ENCODE measurements at places on chromosomes 7 and 10. TPM values are rescaled to one million over a fixed set of nuclear protein-coding genes. Genes with fewer than 3 reads are reported as not detected.
A peak's percentile ranks its signal among the peaks of the same experiment; 100 is the strongest.

DNA sequence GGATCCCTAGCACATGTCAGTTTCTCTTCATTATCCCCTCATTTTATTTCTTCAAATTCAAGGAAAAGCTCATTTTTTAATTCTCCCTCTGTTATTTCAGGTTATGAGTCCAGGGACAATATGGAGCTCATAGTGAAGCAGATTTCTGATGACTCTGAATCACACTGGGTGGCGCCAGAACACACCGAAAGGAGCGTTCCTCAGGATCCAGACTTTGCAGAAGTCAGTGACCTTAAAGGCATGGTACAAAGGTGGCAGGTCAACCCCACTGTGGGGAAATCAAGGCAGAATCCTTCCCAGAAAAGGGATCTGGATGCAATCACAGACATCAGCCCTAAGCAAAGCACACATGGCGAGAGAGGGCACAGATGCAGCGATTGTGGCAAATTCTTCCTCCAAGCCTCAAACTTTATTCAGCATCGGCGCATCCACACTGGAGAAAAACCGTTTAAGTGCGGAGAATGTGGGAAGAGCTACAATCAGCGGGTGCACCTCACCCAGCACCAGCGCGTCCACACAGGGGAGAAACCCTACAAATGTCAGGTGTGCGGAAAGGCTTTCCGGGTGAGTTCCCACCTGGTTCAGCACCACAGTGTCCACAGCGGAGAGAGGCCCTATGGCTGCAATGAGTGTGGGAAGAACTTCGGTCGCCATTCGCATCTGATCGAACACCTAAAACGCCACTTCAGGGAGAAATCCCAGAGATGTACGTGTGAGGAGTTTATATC is 21.4 kb downstream of the ZKSCAN5 start:
- no peak for DNase-seq

DNA sequence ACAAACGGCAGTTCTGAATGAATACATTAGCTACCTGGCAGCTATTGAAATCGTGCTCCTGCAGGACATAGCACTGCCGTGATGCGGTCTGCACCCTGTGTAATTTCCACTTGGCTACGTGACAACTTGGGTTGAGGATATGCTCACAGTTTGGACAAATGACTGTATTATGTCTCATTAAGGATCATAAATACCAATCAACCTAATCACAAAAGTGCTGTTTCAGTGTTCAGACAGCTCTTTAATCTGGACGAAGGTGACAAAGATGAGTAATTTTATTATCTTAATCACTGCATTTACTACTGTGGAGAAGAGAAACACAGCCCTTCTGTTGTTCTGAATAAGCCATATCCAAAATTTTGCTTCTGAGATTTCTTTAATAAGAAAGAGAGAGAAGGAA is 210.8 kb upstream of the PFKP start:
- DNase-seq: no peak

DNA sequence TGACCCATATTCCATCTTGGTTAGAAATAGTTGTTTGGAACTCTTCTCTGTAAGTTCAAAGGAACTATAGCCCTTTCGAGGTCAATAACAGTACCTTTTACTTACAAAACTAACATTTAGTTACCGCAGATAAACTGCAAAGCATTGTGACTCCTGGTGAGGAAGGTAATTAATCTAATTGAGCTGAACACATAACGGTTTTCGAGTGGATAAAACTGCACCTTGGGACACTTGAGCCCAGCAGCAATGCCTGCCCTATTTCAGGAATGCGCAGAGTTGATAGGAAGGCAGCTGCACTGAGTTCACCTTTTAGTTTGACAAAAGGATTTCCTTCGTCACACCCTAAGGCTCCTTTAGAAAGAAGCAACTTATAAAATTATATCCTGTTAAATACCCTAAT is 75.4 kb downstream of the JAZF1 start:
- no peak for DNase-seq

- no peak for DNase-seq
These were observed 194.5 kb downstream of the SDK1 start for GRCh38 chr7:3495530-3495929.

- DNase-seq: no peak
These were observed 54.1 kb upstream of the OPN4 start for GRCh38 chr10:86600296-86600695.

GRCh38 chr7:155793720-155794119 is 18.5 kb downstream of the SHH start:
- no peak for DNase-seq

- DNase-seq: no peak
These were observed 129.8 kb downstream of the FRMD4A start for GRCh38 chr10:14200698-14201544.

- DNase-seq: no peak
These were observed 9.5 kb upstream of the TCERG1L start for GRCh38 chr10:131320860-131321604.

- no peak for DNase-seq
These were observed 22.7 kb downstream of the SLC35G1 start for GRCh38 chr10:93916257-93917063.

DNA sequence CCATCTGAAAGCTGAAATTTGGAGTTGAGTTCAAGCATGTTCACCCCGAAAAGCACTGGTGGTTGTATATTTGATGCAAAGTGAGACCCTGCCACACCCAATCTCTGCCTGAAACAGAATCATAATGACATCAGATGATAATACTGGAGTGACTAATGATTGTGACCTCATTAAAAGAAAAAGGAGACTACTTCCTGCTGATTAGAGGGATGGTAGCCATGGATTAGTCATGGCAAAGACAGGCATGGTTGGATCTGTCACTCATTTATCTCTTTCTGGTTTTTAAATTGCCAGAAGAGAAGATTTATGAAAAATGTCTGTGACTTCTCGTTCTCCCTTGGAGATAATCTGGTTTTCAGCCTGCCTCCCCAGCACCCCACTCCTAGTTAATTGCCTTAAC is 101.2 kb downstream of the BAMBI start:
- DNase-seq: no peak

DNA sequence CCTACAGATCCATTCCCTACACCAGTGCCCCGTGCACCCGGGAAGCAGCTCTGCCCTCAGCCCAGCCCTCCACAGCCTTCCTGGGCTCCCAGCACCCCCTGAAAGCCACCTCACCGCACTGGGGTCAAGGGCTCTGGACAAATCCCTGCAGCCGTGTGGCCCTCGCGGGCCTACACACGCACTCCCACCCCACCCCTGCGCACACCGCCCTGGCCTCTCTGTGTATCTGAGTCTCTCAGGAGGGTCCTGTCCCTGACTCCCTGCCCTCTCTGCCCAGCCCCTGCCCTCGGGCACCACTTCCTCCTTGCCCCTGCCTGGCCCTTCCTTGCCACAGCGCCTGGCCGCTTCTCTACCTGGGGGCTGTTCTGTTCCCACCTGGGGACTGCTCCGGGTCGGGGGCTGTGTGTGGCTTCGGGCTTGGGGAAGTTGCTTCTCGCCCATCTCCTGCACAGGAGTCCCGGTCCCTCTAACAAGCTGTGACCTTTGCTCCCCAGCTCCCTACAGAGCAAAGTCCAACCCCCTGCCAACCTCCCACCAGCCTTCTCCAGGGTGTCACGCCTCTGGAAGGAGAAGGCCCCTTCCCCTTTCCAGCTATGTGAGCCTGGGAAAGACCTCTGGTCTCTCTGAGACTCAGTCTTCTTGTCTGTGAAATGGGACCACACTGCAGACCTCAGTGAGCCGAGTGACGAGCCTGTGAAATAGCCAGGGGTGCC is 1.5 kb downstream of the TMEM184A start:
- no peak for DNase-seq

DNA sequence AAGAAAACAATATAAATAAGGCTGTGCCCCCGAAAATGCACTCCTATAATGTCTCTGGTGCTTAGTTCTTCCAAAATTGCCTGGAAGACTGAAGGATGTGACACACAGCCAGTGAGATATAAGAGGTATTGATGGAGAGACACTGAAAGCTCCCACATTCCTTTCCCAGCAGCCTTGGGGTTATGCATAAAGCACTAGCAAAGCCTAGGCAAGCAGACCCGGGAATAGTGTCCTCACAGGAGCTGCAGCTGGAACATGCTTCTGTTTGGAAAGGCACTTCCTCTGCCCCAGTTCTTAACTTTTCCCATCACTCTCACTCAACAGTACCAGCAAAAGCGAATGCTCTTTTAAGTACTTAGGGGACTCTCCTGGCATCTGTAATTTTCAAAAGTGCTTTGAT is 178.0 kb downstream of the AMPH start:
- no peak for DNase-seq

GRCh38 chr7:158868764-158869410 is 12.5 kb downstream of the DYNC2I1 start:
- no peak for DNase-seq

GRCh38 chr10:28678687-28679457 is 1.6 kb downstream of the BAMBI start:
- peak; percentile 31 for DNase-seq

GRCh38 chr7:22419488-22419887 is 62.5 kb upstream of the RAPGEF5 start:
- no peak for DNase-seq

DNA sequence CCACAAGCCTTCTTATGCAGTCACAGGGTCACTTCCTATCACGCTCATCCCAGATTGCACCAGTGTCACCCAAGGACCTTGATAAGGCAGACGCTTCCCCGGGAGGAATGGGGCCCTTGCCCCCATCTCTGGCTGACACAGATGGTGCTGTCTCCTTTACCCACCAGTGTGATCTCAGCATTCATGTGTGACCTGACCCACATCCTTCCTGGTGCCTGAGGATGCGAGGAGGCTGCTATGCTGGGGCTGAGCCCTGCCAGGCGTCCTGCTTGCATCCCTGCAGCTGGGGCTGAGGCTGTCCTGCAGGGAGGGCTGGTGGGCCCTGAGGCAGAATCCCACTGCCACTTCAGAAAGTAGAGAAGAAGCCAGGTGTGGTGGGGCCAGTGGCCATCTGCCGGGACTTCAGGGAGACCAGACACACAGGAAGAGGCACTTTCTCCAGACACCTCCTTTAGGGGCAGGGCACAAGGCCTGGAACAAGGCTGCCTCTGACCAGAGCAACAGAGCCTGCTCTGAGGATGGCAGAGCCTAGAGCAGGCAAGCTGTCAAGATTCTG is 35.3 kb downstream of the RASGEF1A start:
- DNase-seq: peak; percentile 19

- no peak for DNase-seq
These were observed 194.3 kb downstream of the ZMYND11 start for GRCh38 chr10:329361-330099.

DNA sequence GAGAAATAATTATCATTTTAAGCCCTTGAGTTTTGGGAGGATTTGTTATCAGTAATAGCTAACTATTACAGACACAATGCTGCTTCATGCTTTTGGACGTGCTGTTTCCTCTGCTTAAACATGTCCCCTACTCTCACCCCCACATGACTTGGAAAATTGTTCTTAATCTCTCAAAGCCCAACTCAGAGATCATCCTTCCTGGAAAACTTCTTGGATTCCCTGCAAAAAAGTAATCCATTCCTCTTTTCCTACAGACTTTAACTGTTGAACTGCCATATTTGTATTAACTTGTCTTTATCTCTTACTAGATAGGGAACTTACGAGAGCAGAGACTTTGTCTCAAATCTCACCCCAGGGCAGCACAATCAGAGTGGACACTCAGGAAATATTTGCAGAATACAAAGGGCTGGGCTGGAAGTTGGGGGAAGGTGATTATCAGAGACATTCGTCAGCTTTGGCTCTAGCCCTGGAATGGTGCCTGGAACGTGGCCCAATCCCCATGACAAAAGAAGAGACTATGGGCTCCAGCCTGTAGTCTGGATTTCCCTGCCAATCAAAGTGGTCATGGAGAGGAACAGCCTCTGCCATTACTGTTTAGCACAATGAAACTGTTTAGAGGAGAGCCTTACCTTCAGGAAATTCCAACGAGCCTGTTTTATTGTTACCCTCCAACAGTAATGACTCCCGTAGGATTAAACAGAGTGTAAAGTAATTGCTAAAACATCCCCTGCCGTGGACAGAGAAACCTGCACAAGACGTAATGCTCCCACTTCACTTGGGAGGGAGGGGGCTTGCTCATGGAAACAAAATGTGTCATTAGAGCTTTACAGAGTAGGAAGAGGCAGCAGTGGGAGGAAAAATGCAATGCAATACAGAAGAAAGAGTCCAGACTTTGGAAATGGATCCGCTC is 140.4 kb upstream of the AUTS2 start:
- no peak for DNase-seq

DNA sequence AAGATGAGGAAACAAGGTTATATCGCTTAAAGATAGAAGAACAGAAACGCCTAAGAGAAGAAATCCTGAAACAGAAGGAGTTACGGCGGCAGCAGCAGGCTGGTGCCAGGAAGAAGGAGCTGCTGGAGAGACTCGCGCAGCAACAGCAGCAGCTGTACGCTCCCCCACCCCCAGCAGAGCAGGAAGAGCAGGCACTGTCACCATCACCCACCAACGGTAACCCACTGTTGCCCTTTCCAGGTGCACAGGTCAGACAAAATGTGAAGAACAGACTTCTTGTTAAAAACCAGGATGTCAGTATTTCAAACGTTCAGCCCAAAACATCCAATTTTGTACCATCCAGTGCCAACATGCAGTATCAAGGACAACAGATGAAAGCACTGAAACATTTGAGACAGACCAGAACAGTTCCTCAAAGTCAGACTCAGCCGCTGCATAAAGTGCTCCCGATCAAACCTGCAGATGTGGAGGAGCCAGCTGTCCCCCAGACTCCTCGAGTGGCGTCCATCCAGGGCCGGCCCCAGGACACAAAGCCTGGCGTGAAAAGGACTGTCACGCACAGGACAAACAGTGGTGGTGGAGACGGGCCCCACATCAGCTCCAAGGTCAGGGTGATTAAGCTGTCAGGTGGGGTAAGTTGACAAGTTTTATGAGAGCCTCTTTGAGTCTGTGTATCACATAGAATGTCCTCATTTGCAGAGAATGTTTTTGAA is 67.1 kb downstream of the SHH start:
- DNase-seq: no peak

GRCh38 chr10:121615836-121616235 is 17.6 kb upstream of the FGFR2 start:
- DNase-seq: no peak

GRCh38 chr7:45187946-45188411 is 30.4 kb downstream of the RAMP3 start:
- no peak for DNase-seq

GRCh38 chr7:100516135-100516812 is 22.7 kb upstream of the AGFG2 start:
- DNase-seq: peak; percentile 53

GRCh38 chr7:80720146-80720545 is 81.7 kb downstream of the CD36 start:
- DNase-seq: no peak

DNA sequence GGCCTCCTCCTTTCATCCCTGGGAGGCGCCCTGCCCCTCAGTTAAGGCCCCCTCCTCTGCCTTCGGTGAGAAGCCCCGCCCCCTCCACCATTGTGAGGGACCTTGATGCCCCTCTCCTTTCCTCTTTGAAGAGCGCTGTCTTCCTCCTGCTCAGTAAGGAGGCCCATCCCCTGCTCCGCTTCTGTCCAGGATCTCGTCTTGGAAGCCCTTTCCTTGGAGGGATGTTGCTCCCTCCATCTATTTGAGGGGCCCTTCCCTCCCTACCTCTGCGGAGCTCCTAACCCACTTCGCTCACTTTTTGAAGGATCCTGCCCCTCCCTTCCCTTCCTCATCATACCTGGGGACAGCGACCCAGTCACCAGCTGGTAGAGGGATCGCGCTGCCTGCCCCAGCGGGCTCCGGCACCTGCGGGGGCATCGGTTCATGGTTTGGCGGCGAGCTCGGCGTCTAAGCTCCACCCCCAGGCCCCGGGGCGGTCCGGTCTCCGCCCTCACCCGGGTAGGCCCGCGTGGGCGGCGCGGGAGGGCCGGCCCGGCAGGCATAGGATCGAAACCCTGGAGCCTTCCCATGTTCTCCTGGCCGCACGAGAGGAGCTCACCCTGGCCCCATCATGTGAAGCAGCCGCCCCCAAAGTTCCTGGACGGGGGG is 4.1 kb downstream of the KCNIP2 start:
- peak; percentile 76 for DNase-seq

The OPN4 gene
- total RNA-seq: not detected

The NEUROG3 gene
- total RNA-seq: not detected

The CCDC146 gene
- 9.2 TPM for total RNA-seq

The TRA2A gene
- 258 TPM for total RNA-seq
